Amniotic epithelial cell (primary cell): ENCODE measurements at places on chromosomes 5 and 9.

DNA sequence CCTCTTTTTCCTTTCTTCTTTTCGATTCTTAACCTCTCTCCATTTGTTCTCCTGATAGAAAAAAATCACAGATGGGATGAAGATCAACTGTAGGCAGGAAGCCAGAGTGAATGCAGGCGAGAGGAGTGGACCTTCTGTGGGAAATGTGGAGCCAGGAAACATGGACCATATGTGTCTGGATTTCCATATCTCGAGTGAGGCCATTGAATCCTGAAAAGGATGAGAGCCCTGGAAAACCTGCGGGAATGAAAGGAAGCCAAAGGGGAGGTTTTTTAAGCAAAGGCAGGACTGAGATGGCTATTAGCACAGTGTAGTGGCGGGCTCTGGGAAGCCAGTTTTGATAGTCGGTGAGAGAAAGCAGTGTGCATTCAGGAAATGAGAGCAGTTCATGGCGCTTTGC lies 139.5 kb upstream of the C9orf72 start:
- DNase-seq, result no peak

- DNase-seq, result no peak
These were observed 142.0 kb downstream of the GLIS3 start for GRCh38 chr9:4157584-4158499.

DNA sequence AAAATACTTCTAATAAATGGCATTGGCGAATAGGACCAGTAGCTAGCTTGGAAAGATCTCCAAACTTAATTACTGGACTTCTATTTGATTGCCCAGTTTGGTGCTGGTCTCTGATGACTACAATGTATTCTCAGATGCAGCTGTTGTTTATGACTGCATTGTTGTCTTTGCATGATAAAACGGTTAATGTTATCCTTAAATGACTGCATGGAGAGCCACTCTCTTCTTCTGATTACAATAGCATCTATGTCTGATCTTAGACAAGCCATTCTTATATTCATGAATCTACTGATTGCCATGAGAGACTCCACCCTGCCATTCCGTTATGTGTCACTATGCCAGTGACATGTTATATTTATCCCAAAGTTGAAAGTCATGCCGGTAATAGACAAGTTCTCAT lies 42.9 kb upstream of the ERBIN start:
- DNase-seq, result no peak

DNA sequence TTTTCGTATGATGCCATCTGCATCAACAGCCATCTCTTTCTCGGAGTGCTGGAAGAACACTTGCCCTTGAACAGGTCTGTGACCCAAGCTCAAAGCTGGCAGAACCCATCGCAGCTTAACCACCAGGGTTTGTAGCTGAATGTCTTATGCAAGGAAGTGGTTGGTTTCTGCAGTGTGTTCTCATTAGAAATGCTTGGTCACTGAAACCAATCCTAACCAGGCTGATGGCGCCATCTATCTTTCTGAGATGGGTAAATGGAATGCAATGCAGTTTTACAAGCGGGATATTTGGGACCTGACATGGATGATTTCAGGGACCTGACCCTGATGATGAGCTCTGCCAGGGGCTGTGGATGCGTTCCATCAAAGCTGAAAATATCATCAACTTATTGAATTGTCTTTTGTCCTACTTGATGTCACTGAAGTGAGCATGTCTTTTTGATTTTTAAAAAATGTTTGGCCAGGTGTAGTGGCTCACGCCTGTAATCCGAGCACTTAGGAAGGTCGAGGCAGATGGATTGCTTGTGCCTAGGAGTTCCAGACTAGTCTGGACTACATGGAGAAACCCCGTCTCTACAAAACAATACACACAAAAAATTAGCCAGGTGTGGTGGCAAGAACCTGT lies 28.7 kb downstream of the DMRT3 start:
- DNase-seq, result peak; percentile 38

GRCh38 chr5:158376679-158377078 lies 517.7 kb upstream of the CLINT1 start:
- no peak for DNase-seq

DNA sequence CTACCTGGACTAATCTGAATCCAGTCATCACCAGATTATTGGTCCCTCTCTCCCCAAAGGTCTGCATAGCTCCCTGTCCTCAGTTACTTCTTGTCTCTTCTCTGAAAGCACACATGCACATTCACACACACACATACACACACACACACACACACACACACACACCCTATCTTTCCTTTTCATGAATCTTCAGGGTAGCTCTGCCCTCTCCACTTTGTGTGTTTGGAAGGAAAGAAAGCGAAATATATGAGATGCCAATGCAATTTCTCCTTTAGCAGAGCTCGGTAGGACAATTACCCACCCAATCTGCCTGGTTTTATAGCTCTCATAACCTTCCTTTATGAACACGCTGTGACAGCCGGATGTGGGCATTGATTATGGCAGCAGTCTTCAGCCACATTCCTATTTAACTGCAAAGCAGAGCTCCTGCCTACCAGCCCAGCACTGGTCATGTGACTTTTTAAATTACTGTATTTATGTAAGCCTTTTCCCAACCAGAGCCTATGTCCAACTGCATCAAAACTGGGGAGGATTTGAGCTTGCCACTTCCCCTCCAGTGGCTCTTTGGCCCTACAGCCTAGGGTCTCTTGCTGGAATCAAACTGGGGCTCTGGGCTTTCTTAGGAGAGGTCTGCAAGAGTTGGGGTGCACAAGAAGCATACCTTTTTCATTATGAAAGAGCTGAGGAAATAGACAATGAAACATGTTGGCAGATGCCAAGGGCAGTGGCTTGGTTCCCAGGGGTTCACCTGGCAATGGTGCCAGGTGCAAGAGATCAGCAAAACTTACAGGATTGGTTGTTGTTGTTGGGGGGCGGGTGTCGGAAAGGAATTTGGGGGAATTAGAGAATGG lies 20.8 kb upstream of the MATR3 start:
- peak; percentile 55 for DNase-seq

DNA sequence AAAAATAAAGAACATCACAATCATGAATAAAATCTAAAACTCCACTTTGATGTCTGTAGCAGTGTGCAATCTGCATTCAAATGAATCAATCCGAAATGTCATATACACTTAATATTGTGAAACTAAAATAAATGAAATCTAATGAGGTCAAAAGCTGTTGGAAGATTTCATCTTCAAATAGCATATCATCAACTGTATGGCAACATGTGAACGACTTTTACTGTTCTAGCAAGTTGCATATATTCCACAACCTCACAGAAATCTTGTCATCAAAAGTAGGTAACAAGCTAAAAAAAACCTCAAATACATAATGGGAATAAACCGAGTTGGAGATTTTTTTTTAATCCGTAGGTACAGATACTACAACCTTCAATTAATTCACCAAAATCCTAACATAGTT lies 1.2 kb downstream of the PTBP3 start:
- no peak for DNase-seq

DNA sequence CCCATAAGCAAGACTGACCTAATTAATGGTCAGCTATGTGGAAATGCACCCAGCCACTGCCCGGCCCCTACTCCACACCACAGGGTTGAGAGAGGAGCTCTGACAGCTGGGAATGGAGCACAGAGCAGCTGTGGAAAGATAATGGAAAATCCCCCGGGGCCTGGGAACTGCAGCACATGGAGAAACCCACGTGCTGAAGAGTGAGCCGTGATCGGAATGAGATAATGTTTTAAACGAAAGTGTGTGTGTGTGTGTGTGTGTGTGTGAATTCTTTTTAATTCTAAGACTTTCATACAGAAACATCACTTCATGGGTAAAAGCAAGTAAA lies 13.1 kb upstream of the SLC12A7 start:
- DNase-seq, result peak; percentile 96

DNA sequence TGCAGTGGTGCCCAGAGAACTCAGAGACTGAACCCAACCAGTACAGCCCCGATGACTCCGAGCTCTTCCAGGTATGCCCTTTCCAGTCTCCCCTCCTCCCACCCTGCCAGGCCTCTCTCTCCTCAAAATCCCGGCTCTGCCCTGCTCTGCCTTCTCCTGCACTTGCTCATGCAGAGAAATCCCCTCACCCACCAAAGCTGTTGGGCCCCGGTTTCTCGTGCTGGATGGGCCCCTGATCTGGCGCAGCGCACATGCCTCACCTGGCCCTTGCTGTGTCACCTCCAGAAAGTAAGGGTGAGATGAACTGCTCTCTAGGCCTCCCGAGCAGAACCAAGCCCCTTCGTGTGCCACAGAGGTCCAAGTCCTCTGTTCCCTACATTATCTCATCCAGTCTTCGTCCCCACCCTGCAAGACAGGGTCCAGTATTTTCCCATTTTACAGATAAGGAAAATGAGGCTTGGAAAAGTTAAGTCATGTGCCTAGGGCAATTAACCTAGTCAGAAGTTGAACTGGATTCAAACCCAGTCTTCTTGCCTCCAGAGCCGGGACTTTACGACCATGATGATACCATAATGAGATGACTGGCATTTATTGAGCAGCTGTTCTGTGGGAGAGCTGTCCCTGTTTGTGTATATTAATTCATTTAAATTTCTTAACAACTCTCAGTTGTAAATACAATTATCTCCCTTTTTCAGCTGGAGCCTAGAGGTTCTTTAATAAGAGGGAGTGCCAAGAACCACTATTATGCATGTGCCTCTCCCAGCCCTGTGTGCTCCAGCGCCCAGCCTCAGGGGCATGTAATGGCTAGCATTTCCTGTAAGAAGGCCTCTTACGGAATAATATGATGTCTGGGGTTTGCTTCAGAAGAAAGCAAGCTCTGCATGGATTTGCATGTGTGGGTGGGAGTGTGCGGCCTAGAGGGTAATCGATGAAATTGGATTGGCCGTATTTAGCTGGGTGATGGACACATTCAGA lies 90.7 kb downstream of the PPARGC1B start:
- DNase-seq, result no peak

DNA sequence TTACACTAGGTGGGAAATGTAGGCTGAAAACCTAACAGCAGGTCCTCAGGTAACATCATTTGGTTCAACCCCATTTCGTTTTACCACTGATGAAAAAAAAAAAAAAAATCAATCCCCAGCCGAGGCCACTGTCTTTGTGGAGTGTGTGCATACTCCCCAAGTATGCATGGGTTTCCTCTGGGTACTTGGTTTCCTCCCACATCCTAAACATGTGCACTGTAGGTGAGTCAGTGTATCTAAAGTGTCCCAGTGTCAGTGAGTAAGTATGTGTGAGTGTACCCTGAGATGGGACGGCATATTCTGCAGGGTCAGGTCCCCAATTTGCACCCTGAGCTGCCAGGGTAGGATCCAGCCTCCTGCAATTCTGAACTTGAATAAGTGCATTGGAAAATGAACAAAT lies 966.5 kb upstream of the DMAC1 start:
- DNase-seq, result no peak

DNA sequence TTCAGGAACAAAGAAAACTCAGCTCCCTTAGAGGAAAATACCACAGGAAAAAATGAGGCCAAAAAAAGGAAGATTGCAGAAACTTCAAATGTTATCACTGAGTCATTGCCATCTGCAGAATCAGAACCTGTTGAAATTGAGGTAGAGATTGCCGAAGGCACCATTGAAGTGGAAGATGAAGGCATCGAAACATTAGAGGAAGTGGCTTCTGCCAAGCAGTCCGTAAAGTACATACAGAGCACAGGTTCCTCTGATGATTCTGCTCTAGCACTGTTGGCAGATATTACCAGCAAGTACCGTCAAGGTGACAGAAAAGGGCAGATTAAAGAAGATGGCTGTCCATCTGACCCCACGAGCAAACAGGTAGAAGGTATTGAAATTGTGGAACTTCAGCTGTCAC lies 30.8 kb upstream of the NIM1K start:
- DNase-seq, result no peak

DNA sequence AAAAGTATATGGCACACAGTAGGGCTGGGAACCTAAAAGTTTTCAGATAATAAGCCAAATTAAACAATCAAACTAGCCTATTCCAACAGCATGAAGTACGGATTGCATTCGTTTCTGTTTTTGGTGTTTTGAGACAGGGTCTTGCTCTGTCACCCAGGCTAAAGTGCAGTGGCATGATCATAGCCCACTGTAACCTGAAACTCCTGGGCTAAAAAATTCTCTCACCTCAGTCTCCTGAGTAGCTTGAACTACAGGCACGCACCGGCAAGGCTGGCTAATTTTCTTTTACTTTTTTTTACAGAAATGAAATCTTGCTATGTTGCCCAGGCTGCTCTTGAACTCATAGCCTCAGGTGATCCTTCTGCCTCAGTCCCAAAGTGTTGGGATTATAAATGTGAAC lies 5.2 kb downstream of the RFX3 start:
- DNase-seq, result no peak

DNA sequence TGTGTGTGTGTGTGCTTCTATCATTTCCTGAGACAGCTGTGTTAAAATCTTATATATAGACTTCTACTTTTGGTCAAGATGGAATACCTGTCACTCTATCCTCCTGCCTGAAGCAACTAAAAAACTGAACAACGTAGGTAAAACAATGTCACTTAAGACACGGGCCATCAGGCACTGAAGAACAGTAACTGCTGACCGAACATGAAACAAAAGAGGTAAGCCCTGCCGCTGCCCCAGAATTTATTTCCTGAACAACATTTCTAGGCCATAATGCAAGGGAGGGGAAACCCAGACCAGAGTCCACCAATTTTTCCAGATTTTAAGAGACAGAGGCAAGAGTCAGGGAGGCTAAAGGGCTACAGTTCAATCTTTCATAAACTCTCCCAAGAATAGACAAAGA lies 156.0 kb downstream of the CDC42SE2 start:
- DNase-seq, result no peak

DNA sequence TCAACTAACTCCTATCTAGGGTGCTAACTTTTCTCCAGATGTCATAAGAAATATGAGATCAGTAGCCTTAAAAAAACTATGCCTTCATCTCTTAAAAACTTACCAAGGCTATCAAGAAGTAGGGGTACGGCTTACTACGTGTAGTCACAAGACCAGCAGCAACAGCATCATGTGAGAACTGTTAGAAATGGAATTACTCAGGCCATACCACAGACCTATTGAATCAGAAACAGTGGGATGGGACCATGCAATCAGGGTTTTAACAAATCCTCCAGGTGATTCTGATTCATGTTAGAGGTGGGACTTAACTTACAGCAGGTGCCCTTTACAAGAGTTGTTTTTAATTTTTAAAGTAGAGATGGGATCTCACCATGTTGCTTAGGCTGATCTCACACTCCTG lies 4.6 kb downstream of the IFNE start:
- no peak for DNase-seq

DNA sequence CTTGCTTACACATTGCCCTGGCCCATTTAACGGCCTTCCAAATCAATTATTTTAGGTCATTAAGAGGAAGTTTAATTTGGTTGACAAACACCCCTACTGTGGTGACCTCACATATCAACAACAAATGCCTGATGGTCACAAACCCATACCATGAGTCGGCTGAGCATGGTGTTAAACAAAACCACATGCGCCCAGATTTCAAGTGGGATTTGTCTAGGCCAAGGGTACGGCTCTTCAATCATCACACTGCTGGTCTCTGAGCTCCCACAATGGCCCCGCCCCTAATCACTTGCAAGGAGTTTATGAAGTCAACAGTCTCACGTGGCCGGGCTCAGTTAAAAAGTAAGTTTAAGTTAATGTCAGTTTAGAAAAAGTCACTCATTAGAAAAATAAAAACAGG lies 243.8 kb downstream of the CRB2 start:
- DNase-seq, result no peak

- peak; percentile 91 for DNase-seq
These were observed 304.5 kb downstream of the CWC27 start for GRCh38 chr5:65073250-65073661.

- DNase-seq, result peak; percentile 90
These were observed 14.4 kb downstream of the STK10 start for GRCh38 chr5:172173564-172174153.
